ENCODE measurements at places on chromosomes 16 and 17.

DNA sequence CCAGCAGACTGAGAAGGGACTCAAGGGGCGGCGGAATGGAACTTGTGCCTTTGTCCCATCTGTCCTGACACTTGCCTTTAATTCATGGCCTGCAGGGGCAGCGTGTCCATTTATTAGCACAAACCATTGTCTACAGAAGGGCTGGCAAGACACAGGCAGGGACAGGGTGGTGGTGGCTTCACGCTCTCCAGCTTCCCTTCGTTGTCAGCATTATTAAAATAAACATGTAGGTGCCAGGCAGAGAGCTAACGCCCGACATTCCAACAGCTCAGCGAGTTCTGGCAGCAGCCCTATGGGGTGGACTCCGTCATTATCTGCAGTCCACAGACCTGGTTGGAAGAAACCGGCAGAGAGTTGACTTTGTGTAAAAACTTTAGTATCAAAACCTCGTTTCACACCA lies 16.3 kb downstream of the DNAI2 start:
- DNase-seq: no peak

DNA sequence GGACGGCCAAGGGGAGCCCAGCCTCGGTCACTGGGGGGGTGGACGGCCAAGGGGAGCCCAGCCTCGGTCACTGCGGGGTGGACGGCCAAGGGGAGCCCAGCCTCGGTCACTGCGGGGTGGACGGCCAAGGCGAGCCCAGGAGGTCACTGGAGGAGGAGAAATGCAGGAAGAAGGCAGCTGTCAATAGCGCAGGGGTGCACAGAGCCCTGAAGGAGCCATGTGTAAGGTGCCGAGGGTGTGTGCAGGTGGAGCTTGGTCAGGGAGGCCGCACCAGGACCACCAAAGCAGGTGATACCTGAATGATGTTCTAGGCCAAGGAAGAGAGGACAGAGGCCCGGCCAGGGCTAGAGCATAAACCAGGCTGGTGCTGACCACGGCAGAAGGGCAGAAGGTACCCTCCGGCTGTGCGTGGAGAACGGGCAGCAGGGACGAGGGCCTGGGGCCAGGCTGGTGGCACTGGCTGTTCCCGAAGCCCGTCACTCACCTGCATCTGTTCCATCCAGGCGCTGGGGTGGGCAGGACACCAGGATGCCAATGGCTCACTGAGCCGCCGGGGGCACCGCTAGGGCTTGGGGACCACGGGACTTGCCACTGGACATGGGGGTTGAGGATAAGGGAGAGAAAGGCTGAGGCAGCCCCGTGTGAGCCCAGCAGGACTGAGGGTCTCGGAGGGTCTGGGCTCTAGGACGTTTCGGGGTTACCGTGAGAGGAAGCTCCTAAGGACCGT lies 5.9 kb upstream of the CCDC57 start:
- DNase-seq: no peak

DNA sequence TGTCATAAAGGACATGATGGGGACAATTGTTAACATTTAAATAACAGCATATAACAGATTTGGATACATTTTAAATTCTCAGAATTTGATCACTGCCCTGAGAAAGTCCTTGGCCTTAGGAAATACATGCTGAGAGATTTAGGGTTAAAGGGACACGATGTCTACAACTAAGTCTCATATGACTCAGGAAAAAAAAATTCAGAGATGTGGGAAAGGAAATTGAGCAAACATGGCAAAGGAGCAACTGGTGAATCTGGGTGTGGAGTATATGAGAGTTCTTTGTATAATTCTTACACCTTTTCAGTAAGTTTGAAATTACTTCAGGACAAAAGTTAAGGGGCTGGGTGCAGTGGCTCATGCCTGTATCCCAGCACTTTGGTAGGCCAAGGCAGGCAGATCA lies 18.2 kb downstream of the MPP3 start:
- no peak for DNase-seq

- no peak for DNase-seq
These were observed 29.2 kb downstream of the KANSL1 start for GRCh38 chr17:46163929-46164594.

- DNase-seq: no peak
These were observed 38.1 kb upstream of the CCL1 start for GRCh38 chr17:34401165-34401564.

- no peak for DNase-seq
These were observed 43.5 kb downstream of the GPRC5B start for GRCh38 chr16:19841184-19841583.
